ENCODE measurements at places on chromosomes 2 and 18.

- no peak for DNase-seq
Measured at GRCh38 chr2:204982303-204982702, 437.0 kb downstream of the PARD3B start.

GRCh38 chr2:85957256-85957655 is 68.5 kb upstream of the ST3GAL5 start:
- DNase-seq: no peak

DNA sequence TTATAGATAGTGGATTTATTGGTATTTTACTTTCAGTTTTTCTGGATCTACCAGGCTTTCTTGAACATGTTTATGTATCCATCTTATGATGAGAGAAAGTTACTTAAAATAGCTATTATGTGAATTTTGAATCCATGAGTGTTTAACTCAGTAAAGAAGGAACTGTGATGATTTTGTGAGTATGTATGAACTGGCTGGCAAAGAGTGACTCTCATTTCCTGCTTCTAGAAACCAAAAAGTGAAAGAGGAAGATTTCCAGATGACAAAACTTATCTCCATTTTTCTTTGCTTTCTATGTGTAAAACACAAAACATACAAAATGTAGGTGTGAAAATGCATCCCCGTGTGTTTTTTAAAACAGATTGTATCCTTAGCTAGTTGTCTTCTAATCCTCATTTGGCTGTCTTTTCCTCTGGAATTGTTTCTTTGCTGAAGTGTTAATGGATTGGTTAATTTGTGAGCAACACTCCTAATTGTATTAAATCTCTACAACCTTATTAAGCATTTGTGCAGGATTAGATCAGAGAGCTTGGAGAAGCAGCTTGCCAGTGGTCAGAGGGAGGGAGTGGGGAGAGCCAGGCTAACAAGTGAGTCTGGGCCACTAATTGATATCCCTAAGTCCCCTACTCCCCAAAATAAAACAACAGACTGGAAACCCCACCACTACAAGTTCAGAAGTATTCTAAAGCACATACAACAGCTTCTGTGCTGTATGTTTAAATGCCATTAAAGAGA is 23.9 kb downstream of the PTPRM start:
- DNase-seq: no peak

DNA sequence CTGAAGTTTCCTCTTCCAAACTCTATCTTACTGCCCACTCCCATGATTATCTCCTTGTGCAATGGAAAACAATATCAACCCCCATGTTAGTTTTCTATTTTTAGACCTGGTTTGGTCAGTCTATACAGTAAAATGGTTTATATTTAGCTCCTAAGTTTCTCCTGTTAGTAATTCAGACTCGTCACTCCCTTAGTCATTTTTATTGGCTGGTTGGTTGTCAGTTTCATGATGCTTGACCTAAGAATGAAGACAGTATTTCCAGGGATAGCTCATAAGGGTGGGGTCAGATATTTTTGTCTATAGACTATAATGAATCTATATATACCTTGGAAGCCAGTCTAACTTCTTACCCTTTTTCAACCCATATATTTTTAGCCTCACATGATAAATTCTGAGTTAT is 61.4 kb upstream of the NEUROD1 start:
- peak; percentile 44 for DNase-seq

- no peak for DNase-seq
Measured at GRCh38 chr2:121836611-121837010, 81.2 kb downstream of the TSN start.

DNA sequence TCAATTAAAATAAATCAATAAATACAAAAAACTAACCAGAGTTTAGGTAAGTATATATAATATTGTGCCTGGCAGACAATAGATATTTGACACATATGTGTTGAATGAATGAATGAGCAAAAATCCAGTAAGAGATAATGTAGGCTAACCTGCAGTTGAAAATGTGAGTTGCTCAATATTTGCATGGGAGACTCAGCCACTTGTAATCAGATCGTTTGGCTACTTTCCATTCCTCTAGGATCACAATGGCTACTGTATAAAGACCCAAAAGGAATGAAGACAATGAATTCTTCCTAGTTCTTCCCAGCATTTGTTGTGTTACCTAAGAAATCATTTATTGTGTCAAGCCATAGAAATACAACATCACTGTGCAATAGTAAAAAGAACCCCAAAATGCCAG is 25.3 kb downstream of the PIEZO2 start:
- DNase-seq: no peak

DNA sequence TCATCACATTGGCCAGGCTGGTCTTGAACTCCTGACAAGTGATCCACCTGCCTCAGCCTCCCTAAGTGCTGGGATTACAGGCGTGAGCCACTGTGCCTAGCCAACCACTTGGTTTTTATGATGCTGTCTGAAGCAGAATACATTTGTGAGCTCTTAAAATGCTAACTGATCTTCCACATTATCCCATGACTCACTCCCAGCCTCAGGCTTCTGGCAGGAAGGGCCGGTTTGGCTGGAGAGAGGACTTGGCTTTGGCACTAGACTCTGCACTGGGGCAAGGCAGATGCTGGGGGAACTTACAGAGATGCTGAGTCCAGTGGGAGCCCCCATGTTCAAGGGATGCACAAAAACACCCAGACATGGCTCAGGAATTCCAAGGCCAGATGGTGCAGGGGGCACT is 40.5 kb upstream of the SH3BP4 start:
- peak; percentile 25 for DNase-seq

DNA sequence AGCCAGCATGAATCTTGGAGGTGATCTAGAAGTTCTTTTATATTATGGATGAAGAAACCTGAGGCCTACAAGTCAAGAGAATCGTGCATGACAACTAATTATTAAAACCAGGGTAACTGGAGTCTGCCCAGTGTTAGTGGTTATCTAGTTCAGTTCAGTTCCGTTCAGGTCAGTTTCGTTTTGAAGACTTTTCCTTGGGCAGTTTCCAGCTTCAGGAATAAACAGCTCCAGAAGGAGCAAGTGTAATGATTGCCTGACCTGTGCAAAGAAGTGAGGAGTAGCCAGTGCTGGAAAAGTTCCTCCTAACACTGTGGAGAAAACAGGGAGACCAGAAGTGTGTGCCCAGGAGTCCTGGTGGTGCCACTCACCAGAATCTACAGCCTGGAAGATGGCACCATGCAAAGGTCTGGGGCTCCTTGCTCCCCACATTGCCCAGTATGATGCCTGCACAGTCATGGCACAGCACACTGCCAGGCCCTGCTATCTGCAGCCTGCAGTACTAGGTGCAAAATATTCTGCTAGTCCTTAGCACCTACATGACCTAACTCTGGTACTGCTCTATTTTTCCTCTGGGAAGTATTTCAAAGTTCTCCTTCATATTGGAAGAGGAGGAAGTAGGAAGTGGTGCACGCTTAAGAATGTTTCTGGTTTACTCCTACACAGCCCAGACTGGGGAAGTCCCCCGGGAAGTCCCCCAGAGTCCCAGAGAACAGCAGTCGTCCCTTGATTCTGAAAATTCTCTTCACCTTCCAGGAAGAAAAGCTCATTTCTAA is 65.8 kb downstream of the SUMO1 start:
- no peak for DNase-seq

- DNase-seq: no peak
Measured at GRCh38 chr2:202031246-202031951, 2.3 kb upstream of the FZD7 start.

DNA sequence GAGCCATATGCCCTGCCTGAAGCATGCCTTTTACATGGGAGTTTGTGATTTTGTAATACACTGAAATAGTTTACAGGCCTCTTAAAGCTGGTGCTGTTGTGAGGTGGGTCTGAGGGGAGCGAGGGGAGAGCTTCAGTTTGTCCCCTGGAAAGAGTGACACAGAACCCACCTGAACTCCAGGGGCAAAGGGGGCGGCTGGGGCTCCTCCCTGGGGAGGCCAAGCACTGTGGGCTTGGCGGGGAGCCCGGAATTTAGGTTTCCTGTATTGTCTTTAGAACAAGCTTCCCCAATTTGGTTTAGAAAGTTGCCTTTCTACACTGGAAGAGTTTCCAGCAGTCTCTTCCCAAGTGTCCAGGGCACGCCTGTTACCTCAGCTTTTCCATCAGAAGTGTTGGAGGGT is 75.7 kb downstream of the VAPA start:
- no peak for DNase-seq

DNA sequence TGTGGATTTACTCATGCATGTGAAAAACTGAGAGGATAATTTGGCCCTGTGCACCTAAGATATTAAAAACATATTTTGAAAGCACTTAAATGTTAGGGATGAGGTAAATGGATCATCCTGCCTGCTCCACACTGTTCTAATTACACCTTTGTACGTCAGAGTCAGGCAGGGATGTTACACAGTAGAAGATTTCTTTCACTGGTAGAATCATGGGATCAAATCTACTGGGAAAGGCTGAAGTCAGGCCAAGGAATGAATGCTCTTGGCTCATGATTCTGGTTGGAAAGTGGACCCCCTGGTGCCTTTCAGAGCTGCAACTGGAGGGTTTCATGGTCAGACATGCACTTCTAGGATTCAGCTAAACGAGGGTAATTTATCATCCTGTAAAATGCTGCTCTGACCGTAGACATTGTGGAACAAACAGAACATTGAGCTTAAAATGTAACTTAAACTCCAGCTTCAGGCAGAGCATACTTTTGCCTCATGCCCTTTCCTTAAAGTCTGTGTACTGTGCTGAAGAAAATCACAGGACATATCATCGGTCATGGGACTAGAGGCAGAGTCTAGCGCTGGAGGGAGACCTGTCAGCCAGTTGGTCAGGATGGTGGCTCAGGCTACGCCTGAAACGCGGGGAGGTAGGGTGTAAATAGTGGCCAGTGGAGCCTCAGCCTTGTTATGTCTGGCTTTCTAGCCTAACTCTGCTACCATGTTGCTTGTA is 4.9 kb downstream of the KCNE4 start:
- DNase-seq: no peak

DNA sequence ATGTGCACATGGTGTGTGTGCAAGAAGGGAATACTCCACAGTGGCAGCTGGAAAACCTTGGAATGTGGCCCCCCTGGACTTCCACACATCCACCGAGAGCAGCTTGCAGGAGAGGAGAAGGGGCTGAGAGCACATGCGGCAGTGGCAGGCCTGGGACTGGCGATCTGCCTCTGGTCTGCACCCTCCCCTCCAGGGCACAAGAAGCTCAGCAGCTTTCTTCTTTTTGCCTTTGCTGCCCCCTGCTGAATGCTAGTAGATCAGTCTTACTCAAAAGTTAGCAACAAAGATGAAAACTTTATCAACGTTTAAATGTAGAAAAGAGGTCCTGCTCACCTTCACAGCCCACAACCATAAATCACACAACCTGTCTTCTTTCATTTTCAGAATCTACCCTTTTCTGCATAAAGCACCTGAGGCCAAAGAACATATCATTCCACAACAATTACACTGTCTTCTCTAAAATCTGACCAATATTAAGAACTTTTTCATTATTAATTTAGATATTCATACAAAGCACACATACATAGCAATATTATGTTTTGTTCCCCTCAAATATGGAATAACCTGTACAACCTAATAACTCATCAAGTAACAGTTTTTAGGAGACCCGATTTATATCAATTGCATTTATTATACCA is 34.6 kb downstream of the TGFBRAP1 start:
- DNase-seq: peak; percentile 65

GRCh38 chr2:66957198-66957597 is 439.9 kb upstream of the ETAA1 start:
- no peak for DNase-seq

All from hepatic stellate cell (primary cell).